NCI-H2029 (cell line): ENCODE measurements at places on chromosomes 1 and 21.

DNA sequence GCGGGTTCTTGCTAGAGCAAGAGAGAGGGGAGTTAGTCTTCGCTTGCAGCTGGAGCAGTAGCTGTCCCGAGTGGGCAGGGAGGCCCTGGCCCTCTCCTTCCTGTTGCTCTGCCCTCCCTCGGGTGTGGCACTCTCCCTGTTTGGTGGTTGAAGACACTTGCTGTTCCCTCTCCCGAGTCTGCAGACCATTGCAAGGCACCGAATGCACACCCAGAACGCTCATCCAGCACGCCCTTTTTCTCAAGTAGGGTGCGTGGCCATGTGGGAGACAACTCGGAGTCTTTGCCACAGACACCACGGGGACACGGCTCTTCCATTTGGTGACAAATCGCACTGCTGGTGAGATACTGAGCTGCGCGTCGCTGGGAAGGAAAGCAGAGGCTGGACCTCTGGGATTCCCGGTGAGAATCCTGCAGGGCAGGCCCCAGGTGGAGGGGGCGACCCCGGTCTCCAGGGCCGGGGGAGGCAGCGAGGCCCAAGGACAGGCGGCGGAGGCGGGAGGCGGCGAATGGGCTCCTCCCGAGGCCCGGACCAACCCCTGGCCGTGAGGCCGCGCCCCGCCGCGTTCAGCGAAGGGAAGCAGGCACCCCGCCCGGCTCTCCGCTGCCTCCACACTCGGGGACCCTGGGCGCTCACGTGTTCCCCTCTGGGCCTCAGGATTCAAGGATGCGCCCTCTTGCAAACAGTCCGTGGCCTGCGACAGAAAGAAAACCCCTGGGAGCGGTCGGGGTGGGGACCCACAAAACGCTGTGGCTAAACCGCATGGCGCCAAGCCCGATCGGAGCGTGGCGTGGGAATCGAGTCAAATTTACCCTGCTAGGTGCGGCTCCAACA, 10.4 kb upstream of the TMEM200B start:
- no peak for DNase-seq

DNA sequence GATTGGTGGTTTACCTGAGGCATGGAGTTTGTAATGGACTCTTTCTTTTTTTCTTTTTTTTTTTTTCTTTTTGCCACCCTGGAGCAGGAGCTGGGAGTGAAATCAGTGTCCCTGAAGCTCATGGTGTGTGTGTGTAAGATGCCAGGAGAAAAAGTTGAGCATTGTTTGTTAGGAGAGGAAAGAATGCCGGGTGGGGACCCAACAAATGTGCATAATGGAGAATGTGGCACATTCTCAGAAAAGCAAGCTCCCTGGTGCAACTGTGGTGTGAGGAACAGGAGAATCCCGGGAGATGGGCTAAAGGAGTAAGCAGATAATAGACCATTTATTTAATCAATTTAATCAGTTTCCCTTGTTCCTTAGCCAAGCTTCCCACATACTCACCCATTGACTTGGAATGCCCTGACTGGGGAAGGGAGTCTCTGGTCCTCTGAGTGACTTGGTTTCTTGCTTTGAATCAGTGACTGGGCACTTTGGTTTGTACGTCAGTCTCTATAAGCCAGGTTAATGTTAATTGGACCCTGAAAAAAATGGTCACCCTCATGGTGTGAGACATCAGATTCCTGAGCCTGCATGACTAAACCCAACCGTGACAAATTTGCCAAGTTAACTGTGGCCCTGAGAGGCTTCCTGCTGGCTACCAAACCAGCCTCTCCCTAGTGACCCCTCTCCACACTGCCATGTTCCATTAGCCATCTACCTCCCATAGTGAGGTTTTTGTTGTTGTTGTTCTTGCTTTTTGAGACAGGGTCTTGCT, 43.9 kb upstream of the ITPKB start:
- DNase-seq: no peak

DNA sequence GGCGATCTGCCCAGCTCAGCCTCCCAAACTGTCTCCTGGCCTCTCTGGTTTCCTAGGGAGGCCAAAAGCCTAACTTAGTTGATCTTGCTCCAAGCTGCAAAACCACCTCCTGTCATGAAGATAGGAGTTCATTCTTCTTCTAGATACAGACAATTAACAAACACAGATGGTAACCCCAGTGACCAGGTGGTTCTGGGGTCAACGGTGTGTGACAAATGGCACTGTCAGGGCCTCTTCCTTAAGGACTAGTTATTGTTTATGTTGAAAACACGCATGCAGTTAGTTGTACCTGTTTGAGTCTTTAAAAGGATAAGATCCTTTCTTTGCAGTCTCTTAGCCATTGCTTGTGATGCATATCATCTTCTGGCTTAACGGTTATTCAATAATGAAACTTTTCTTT, 4.6 kb upstream of the UMODL1 start:
- DNase-seq: no peak

- no peak for DNase-seq
These were observed 87.5 kb downstream of the RGL1 start for GRCh38 chr1:183892351-183892793.

DNA sequence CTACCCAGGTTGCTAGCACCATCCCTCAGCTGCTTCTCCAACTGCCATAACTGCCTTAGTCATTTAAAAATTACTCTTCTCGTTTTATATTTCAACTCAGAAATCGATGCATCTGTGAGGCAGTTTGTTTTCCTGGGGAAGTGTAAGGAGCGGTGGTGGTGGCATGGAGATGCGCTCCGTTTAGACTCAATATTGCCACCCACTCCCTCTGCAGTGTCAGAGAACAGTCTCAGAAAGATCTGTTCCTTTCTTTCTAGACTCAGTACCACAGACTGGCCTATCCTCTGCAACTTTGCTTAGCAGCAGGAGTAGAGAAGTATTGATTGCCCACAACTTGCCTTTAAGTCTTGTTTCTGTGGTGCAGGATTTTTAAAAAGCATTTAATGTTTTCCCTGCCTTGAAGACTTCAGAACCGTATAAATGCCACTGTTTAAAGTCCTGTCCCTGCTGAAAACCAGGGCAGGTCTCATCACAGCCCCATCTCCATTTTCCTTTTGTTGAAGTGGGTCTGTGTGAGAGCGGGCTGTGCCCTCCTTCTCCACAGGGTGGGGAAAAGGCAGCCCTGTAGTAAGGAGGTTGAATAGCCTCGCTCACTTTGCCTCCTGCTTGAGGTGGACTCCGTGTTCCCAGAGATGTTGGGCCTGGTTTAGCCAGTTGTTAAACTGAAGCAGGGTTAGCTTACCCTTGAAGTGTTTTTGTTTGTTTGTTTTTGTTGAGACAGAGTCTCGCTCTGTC, 105.2 kb downstream of the NFIA start:
- no peak for DNase-seq

DNA sequence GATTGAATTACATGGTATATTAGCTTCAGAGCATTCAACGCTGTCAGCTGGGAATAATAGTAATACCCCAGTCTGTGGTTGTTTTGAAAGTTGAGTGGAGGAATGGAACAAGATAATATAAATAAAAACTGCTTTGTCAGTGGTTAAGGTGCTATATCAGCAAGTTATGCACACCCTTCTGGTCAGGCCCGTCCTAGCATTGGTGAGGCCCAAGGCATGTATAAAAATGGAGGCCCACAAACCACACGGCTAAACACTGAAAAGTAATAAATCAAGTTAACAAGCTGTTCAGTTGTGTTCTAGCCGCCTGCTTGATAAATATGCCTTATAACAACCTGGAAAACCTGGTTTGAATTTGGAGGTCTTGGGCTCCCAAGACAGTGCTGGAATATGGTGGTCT, 77.4 kb downstream of the PSMG1 start:
- DNase-seq: no peak

GRCh38 chr1:197811769-197812168, 36.5 kb upstream of the DENND1B start:
- no peak for DNase-seq

DNA sequence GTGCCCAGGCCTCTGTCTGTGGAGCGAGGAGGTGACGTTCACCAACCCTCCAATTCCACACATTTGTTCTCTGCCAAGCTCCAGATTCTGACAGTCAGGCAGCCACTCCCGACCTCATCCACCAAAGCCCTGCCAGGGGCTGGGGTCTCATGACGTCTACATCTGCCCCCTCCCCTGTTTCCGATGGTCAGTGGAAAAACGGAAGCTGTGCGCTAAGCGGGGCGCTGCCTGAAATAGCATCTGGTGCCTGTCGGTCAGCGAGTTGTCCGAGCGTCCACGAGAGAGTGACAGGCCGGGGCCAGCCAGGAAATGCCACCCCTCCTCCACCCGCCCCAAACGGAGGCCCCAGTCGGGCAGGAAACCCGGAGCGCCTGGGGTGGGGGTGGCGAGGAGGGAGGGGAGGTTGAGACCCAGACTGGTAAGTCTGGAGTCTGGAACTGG, 3.2 kb upstream of the TAL1 start:
- DNase-seq: no peak

DNA sequence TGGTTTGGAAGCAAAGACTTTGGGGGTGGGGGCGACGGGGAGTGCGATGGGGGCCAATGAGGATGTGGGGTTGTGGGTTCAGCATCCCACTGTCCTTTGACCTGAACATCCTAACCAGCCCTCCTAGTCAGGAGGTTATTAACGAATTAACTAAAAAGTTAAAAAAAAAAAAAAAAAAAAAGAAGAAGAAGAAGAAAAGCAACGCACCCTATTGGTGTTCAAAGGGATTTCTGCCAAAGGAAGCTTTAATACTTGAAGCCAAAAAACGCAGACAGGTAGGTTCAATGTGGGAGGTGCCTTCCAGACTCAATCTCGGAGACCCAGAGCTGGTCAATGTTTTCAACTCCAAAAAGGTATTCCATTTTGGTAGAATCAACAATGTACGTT, 2.2 kb downstream of the CLIC6 start:
- no peak for DNase-seq

GRCh38 chr1:176994931-176995596, 169.4 kb downstream of the ASTN1 start:
- DNase-seq: no peak
